ENCODE measurements at places on chromosomes 1 and 21.

DNA sequence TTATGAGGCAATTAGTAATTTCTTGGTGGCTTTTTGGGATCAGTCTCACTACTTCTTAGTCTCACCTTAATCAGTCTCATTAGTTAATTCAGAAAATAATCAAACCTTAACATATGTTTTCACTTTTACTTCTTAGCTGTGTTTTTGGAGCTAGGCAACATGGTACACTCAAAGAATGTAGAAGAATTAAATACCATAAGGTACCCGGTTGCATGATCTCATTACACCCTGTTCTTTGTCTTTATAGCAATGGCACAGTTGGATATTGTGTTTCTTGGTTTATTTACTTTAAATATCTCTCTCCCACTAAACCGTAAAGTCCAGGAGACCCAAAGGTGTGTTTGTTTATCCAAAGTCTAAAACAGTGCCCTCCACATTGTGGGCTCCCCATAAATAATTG is 132.3 kb downstream of the TNFSF18 start:
- H3K36me3 ChIP-seq: peaks cover 3% of the 10 kb centered on the region
- no peak for DNase-seq
- H3K4me3 ChIP-seq: no peak overlapping the region
- no peaks in the 10 kb centered on the region for H3K4me1 ChIP-seq
- no peaks in the 10 kb centered on the region for H3K27me3 ChIP-seq

DNA sequence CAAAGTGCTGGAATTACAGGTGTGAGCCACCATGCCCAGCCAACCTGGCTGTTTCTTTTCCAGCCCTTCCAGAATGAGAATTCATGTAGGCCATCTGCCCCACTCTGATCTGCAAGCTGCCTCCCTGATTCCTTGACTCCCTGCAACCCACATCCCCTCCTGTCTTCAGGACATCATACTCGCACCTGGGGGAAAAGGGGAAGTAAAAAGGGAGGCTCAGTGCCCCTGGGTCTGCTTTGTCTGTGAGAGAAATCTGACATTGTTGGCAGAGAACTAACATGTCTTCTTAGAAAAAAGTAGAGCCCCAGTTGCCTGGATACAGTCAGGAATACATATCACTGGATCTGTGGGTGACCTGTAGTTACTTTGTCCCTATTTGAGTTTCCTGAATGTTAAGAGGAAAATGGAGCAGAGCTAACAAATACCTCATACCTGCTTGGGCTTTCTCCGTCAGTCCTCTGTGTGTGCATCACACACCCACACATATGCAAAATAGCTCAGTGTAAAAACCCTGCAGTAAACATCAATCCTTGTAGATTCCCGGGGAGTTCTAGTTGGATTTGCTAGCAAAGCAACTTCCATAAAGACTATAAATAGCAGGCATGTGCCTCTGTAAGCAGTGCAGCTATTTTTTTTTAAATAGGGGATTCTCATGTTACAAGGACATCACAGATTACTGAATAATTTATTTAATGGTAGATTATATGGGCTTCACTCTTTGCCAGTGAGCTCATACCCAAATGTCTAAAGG is 62.9 kb downstream of the TEX35 start:
- H3K4me3 ChIP-seq: no peak overlapping the region
- peak overlapping the region; percentile 29 for H3K27ac ChIP-seq
- peak; percentile 4 for DNase-seq
- no peaks in the 10 kb centered on the region for H3K36me3 ChIP-seq
- peaks cover 15% of the 10 kb centered on the region for H3K4me1 ChIP-seq
- no peaks in the 10 kb centered on the region for H3K27me3 ChIP-seq

DNA sequence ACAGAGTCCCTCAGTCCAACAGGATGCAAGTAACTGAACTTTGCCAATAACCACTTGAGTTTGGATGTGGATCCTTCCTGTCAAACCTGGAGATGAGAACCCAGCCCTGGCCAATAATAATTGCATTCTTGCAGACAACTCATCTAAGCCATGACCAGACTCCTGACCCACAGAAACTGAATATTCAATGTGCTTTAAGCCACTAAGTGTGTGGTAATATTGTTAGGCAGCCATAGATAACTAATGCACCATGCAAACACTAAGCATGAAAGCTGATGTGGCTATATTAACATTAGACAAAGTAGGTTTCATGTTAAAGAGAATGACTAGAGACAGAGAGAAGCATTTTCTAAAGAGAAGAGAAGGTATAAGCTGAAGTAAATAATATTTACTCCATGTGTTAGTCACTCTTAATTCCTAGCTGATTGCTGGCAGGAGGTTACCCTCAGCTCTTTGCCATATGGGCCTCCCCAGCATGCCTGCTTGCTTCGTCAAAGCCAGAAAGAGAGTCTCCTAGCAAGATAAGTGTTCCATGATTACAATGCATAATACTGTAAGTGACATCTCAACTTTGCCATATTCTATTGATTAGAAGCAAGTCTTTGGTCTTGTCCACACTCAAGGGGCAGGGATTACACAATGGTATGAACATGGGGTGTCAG is 276.4 kb upstream of the PLXNA2 start:
- H3K27ac ChIP-seq: no peak overlapping the region
- DNase-seq: peak; percentile 6
- no peaks in the 10 kb centered on the region for H3K4me1 ChIP-seq
- no peaks in the 10 kb centered on the region for H3K36me3 ChIP-seq
- no peak overlapping the region for H3K4me3 ChIP-seq
- no peaks in the 10 kb centered on the region for H3K27me3 ChIP-seq

DNA sequence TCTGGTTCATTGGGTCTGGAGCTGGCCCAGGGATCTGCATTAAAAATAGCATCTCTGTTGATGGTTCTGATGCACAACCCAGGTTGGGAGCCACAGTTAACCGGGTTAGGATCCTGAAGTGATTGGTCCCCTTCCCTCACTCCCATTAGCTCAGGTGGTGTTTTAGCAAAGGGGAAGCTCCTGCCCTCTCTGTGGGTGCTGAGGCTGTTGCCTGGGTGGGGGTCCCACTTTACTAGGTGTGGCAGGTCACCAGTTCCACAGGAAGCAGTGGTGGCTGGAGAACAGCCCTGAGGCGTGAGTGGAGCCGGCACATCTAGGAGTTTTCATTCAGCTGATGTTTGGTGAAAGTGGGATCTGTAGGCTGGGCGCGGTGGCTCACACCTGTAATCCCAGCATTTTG is 86.5 kb downstream of the MAN1C1 start:
- H3K4me3 ChIP-seq: no peak overlapping the region
- no peak overlapping the region for H3K27ac ChIP-seq
- no peaks in the 10 kb centered on the region for H3K36me3 ChIP-seq
- H3K27me3 ChIP-seq: peaks cover 11% of the 10 kb centered on the region
- peaks cover 36% of the 10 kb centered on the region for H3K4me1 ChIP-seq
- no peak for DNase-seq

- no peak for DNase-seq
- H3K4me3 ChIP-seq: no peak overlapping the region
- no peak overlapping the region for H3K27ac ChIP-seq
- no peaks in the 10 kb centered on the region for H3K4me1 ChIP-seq
- H3K27me3 ChIP-seq: peaks cover 7% of the 10 kb centered on the region
These were observed 92.0 kb downstream of the ETS2 start for GRCh38 chr21:38897532-38898421.

DNA sequence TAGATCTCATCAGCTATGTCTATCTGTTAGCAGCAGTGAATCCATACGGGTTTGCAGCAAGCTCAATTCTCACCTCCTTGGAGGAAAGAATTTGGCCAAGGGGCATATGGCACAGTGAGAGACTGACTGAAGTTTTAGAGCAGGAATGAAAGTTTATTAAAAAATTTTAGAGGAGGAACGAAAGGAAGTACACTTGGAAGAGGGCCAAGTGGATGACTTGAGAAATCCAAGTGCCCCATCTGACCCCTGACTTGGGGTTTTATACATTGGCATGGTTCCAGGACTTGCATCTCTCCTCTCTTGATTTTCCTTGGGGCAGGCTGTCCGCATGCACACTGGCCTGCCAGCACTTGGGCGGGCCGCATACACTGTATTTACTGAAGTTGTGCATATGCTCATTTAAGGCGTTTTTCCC is 9.2 kb upstream of the OSBPL9 start:
- peaks cover 42% of the 10 kb centered on the region for H3K4me1 ChIP-seq
- no peak overlapping the region for H3K4me3 ChIP-seq
- DNase-seq: no peak
- no peak overlapping the region for H3K27ac ChIP-seq

DNA sequence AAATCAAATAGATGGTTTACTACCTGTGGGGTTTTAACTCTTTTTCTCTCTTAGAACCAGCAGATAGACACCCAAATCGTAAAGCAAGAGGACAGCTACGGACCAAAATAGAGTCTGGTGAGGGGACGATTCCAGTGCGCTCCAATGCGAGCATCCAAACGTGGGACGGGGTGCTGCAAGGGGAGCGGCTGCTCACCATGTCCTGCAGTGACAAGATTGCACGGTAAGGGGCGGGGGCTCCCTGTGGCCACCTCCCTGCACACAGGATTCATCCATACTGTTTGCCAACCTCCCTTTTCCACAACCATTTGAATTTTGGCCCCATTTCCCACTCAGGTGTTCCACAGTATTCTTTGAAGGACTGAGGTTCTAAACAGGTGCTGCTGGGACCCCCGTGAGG is 102.8 kb downstream of the POFUT2 start:
- no peak for DNase-seq
- no peak overlapping the region for H3K4me3 ChIP-seq
- peaks cover 8% of the 10 kb centered on the region for H3K27me3 ChIP-seq

- no peak overlapping the region for H3K4me3 ChIP-seq
- peaks cover 3% of the 10 kb centered on the region for H3K27me3 ChIP-seq
These were observed 297.4 kb downstream of the TM2D1 start for GRCh38 chr1:61427510-61427909.

DNA sequence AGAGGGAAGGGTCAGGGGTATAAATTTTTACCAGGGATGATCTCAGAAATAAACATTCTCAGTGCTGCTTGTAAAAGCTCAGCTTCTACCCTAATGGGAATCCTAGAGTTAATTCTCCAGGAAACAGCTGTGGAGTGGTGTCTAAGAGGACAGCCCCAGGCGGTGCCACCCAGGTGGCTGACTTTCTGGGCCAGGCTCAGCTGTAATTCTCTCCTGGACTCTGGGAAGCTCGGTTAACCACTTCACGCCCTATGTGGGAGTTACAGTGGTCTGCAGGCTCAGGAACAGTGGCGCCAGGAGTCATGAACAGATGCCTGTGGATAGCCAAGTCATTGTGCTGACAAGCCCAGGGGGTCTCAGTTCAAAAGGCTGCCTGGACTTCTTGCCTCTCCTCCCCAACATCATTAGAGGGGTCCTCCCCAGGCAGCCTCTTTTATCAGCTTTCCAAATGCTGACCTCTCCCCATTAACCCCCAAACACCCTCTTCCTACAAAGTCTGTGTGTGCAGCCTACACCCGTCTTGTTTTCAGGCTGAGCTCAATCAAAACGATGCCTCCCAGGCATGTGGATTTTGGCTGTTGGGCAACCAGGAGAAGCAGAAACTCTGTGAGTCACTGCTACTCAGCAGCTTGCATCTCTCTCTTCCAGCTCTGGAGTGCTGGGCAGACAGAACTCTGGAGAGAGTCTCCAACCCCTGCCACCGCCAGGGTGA is 1.2 kb downstream of the HHIPL2 start:
- peak; percentile 93 for DNase-seq
- H3K27ac ChIP-seq: peak overlapping the region; percentile 99
- peaks cover 37% of the 10 kb centered on the region for H3K4me1 ChIP-seq

- H3K27me3 ChIP-seq: no peaks in the 10 kb centered on the region
- H3K36me3 ChIP-seq: peaks cover 21% of the 10 kb centered on the region
- H3K4me1 ChIP-seq: peaks cover 8% of the 10 kb centered on the region
- no peak overlapping the region for H3K4me3 ChIP-seq
These were observed 13.4 kb upstream of the PEF1 start for GRCh38 chr1:31657972-31658510.

DNA sequence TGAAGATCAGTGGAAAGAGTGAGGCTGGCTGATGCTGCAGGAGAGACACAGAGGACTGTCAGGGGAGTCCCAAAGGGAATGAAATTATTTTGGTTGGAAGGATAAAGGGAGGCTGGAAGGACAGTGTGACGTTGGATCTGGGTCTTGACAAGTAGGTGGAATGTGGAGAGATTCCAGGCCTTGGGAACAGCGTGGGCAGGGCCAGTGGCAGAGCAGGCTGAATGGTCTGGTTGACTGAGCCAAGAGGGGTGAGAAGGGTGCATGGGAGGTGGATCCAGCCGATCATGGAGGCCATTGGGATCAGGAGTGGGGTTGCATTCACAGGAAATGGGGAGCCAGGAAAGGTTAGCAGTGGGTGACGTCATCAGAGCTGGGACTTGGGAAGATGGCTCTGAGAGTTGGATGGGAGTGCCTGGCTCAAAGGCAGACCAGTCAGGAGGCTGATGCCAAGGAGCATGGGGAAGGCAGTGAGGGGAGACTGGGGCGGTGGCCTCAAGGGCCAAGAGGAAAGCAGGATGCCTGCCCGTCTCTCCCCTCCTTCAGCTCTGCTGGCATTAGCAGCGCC is 146.2 kb upstream of the VAMP3 start:
- peaks cover 8% of the 10 kb centered on the region for H3K4me1 ChIP-seq
- H3K4me3 ChIP-seq: no peak overlapping the region
- H3K27ac ChIP-seq: no peak overlapping the region
- peaks cover 61% of the 10 kb centered on the region for H3K27me3 ChIP-seq

GRCh38 chr1:172679000-172679772 is 20.3 kb downstream of the FASLG start:
- H3K36me3 ChIP-seq: no peaks in the 10 kb centered on the region
- DNase-seq: no peak
- H3K27me3 ChIP-seq: no peaks in the 10 kb centered on the region
- H3K27ac ChIP-seq: no peak overlapping the region
- H3K4me3 ChIP-seq: no peak overlapping the region

- H3K36me3 ChIP-seq: 0 out of 2 replicates have a peak, but pooled peaks cover 11% of the 10 kb centered on the region
- no peaks in the 10 kb centered on the region for H3K4me1 ChIP-seq
- peaks cover 22% of the 10 kb centered on the region for H3K27me3 ChIP-seq
- H3K27ac ChIP-seq: no peak overlapping the region
- no peak overlapping the region for H3K4me3 ChIP-seq
- no peak for DNase-seq
These were observed 21.9 kb downstream of the DISP3 start for GRCh38 chr1:11500881-11501280.

DNA sequence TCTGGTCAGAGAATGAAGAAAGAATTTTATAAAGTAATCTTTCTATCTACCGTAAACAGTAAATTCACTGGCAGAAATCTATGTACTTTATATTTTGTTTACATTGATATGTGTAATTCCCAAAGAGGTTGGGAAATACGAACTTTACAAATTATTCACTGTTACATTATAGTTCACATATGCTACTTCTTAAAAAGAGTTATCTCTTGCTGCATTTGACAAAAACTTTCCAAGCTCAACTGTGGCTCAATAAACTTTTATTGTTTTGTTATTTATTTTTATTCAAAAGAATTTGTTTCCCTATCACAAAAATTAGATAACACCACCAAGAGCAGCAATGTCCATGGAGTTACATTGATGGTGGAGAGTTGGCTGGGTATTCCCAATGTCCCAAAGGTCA is 201.2 kb upstream of the TNR start:
- no peak overlapping the region for H3K4me3 ChIP-seq
- H3K27ac ChIP-seq: no peak overlapping the region
- H3K27me3 ChIP-seq: no peaks in the 10 kb centered on the region
- no peak for DNase-seq
- peaks cover 18% of the 10 kb centered on the region for H3K36me3 ChIP-seq
